Upper lobe of left lung (tissue), 6 donors: ENCODE measurements at places on chromosomes 4 and X.

DNA sequence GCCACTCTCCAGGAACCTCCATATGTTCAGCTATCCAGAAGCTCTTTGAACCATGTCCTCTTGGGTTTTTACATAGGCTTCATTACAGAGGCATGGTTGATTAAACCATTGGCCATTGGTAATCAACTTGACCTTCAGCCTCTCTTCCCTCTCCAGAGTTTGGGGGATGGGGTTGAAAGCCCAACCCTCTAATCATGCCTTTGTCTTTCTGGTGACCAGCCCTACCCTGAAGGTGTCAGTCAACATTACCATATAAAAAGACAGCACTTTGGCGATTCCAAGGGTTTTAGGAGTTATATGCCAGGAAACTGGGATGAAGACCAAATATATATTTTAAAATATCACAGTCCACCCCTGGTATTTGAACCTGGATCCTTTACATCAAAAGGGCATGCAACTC, 222.5 kb downstream of the CHIC1 start:
- no peak for DNase-seq

DNA sequence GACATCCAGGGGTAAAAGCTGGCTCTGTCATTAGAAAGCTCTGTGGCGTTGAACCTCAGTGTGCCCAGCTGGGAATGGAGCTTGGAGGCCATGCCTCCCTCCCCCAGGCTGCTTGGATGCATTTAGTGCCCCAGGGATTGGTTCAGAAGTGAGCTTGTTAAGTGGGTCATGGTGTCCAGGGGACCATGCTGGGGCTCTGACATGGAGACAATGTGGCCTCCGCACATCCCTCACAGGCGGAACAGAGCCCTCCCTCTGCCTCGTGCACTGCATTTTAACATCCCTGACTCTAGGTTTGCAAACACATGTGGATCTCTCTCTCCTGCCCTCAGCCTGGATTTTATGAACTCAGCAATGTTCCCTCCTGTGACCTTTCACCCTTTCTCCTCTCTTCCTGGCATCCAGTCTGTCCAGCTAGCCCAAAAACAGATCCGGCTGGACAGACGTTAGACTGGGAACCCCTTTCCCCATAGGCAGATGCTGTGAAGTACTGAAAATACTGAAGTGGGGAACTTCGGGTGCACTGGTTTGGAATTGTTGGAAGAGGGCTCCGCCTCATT, 81.5 kb downstream of the SORCS2 start:
- no peak for DNase-seq

GRCh38 chrX:29172880-29173279, 585.6 kb downstream of the IL1RAPL1 start:
- no peak for DNase-seq

DNA sequence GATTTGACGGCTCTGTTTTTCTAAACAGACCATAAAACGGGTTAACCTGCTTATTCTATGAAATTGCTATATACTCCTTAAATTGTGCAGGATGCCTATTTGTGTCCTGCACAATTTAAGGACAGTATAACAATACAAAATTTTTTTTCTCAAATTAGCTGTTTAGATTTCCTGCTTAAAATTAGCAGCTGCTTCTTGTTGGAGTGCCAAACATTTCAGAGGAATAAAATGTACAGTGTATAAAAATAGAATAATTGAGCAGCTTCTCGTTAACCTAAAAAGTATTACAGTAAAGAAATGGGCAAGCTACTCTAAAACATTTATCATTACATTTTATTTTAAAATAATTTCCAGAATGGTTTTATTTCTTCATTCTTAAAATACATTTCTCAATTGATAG, 100.5 kb downstream of the PPA2 start:
- DNase-seq, result no peak

GRCh38 chr4:80016506-80016905, 56.5 kb downstream of the ANTXR2 start:
- DNase-seq, result no peak

DNA sequence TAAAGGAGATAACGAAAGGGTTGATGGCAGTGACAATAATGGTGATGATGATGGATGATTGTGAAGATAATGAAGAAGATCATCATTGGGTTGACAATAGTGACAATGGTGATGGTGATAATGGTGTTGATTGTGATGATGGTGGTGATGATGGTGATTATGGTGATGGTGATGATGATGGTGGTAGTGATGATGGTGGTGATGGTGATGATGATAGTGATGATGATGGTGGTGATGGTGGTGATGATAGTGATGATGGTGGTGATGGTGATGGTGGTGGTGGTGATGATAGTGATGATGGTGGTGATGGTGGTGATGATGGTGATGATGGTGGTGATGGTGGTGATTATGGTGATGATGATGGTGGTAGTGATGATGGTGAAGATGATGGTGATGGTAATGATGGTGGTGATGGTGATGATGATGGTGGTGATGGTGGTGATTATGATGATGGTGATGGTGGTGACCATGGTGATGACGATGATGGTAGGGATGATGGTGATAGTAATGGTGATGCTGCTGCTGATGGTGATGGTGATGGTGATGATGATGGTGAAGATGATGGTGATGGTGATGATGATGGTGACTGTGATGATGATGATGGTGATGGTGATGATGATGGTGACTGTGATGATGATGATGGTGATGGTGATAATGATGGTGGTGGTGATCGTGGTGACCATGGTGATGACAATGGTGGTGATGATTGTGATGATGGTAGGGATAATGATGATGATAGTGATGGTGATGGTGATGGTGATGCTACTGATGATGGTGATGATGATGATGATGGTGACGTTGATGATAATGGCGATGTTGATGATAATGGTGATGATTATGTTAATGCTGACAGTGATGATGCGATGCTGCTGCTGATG, 61.6 kb upstream of the NKX1-1 start:
- DNase-seq, result no peak

DNA sequence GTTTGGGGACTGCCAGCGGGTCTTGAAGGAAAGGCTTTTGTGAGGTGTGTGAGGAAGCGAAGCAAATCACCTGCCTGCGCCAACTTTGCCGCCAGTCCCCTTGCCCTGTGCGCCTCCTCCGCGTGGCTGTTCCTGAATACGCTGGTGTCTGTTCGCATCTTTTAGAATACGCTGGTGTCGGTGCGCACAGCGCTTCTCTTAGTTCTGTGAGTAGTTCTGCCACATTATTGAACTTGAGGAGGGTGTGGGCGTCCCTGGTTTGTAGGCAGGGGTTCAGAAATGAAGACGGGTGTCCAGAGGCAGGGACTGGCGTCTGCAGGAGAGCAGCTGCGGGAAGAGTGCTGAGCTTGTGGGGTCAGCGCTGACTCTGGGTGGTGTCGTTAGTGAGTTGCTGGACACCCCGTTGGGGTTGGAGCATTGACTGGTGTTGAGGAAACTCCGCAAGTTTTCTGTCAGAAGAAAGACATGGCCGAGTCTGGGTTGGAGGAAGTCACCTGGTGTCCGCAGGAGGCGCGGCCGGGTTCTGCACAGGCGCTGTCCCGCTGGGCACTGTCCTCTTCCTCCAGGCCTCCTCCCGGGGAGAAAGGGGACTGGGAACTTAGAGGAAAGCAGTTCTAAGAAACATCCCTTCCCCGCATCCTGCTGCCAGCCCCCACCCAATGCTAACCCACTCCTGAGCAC, 930 bp downstream of the ZNF718 start:
- peak; percentile 79 for DNase-seq

GRCh38 chrX:115561605-115562479, 868 bp downstream of the PLS3 start:
- peak; percentile 86 for DNase-seq

GRCh38 chr4:22850630-22851029, 157.9 kb downstream of the GBA3 start:
- no peak for DNase-seq

- DNase-seq, result no peak
Observed at GRCh38 chr4:48370260-48371134, 29.2 kb downstream of the SLAIN2 start.

DNA sequence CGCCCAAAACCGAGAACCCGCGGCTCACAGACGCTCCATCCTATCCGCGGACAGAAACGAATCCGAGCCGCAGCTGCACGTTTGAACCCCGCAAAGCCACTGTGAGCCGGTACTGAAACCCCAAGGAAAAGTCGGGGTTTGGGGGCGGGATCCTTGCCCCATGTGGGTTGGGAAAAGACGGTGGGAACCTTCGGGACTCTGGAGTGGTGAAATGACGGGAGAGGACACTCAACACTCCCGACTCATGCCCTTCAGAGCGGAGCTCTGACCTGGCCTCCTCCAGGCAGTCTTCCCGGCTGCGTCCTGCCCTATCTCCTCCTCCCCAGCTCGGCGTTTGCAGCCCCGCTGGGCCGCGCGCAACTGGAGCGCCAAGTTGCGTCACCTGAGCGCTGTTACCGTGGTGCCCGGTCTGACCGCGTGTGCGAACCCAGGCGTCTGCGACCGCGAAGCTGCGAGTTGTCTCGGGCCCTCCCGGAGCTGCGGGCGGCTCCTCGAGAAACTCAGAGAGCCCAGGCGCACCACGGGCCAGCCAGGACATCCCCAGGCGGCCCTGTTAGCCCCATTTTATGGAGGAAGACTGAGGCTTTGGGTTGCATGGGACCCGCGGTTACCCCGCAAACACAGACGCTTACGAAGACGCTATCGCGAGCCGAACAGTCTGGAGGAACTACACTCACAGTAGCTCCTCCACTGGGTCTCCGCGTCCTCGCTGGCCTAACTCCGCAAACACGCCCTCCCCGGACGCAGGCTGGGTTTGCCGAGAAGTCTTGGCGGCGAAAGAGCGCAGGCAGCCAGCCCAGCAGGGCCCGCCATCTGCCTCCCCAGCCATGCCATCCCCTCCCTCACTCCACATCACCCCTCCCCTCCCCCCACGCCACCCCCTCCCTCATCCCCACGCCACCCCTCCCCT, 20.3 kb upstream of the HMX1 start:
- DNase-seq, result no peak

GRCh38 chr4:2813446-2814405, 20.8 kb downstream of the SH3BP2 start:
- DNase-seq, result no peak

- DNase-seq, result no peak
Observed at GRCh38 chr4:156765277-156765676, 206.3 kb downstream of the PDGFC start.

- DNase-seq, result peak; percentile 38
Observed at GRCh38 chr4:77852892-77853495, 9.6 kb upstream of the MRPL1 start.

DNA sequence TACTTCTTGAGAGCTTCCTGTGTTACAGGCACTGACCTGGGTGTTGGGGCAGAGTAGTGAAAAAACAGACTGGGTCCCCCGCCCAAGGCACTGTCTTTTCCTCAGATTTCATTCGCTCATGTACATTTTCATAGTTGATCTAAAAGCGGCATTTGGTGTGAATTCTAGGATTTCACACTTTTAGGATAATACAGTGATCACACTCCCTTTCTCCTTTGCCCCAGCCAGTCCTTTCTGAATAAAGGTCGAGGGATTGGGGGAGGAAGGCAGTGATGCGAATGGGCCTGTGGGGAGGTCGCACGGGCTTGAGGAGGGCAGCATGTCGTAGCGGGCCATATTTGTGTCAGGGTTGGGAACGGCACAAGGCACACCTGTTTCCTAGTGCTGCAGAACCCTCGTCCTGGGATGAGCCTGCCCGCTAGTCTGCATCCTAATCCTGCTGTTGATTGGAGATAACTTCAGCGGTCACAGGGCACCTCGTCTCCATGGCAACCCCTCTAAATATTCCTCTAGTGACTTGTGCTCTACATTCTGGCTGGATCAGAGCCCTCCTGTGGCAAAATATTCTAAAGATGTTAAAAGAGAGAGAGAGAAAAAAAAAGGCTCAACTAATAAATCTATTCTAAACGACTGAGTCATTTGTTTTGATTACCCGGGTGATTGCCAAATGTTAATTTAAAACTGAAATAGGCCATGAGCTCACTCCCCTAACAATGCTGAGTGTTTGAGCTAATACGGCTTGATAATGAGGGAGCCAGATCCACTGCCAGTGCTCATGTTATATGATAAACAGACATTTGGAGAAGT, 21.8 kb downstream of the FHL1 start:
- DNase-seq, result no peak

- DNase-seq, result no peak
Observed at GRCh38 chr4:183214912-183215488, 105.1 kb downstream of the CLDN22 start.

GRCh38 chr4:148795156-148795864, 353.1 kb upstream of the NR3C2 start:
- no peak for DNase-seq

GRCh38 chrX:9538544-9539045, 73.7 kb downstream of the TBL1X start:
- no peak for DNase-seq

DNA sequence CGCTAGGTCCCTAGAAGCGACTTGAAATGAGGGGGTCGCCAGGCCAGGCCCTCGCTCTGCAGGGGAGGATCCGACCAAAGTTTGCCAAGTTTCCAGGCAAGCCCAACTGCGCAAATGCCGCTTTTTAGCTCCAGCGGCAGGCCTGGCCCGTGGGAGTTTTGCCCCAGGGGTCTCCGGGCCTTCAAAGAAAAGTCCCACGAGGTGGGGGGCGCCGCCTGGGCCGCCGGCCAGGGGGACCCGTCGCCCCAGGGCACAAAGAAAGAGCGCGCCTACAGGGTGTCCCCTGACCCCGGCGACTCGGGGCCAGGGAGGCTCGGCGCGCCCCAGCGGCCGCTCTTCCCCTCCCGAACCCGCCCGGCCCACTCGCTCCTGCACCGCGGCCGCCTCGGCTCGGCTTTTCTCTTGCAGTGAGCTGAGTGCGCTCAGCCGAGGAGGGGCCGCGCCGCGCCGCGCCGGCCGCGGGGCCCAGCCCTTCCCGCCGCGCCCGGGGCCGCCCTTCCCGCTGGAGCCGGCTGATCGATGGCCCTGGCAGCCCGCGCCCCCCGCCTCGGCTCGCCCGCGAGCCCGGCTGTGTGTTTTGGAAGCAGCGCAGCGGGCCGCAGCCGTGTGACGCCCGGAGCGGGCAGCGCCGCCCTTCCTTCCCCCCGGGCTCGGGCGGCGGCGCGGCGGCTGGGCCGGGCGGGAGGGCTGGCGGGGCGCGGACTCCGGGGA, 754 bp upstream of the KLF3 start:
- no peak for DNase-seq

DNA sequence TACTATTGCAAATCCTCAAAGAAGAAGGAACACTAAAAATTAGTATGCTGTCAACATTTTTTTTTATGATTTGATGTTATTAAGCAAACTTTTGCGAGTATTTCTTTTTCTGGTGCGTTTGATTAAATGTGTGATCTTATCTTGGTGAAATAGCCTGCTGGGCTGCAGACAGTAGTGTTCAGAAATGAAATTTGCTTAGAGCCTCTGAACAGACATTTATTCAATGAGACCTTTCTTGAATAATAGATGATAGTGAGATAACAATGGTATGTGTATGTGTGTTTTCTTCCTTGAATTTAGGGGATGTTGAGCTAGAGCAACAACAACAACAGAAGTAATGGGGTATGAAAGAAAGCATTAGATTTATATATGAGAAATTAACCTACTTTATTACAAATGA, 12.7 kb downstream of the ADGRL3 start:
- no peak for DNase-seq

- no peak for DNase-seq
Observed at GRCh38 chrX:21382715-21383114, 8.5 kb downstream of the CNKSR2 start.
